Stimulated activated CD4-positive, alpha-beta T cell treated with anti-CD3 and anti-CD28 coated beads, Interleukin-12 subunit alpha, Interleukin-12 subunit beta, amount 100 ng/mL, for 4 hours (primary cell): ENCODE measurements at places on chromosomes 16 and 17.
A peak's percentile ranks its signal among the peaks of the same experiment; 100 is the strongest.

GRCh38 chr17:49667854-49668253 is 10.0 kb downstream of the SPOP start:
- DNase-seq = no peak

DNA sequence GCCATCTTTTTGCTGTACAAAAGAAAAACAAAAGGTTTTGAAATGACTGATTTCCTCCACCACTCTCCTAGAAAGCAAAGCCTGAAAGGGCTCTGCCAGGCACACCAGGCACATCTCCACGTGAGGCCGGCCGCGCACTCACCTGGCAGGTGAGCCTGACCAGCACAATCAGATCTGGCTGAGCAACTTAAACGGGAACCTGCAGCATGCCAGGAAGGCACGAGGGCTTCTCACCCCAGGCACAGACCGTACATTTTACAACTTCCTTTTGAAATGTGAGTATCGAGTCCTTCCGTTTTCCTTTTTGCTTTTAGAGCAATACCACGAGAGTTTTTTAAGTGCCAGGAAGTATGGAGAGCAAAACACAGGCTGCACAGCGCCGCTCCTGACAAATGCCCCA is 22.5 kb downstream of the SLC38A10 start:
- DNase-seq = no peak

DNA sequence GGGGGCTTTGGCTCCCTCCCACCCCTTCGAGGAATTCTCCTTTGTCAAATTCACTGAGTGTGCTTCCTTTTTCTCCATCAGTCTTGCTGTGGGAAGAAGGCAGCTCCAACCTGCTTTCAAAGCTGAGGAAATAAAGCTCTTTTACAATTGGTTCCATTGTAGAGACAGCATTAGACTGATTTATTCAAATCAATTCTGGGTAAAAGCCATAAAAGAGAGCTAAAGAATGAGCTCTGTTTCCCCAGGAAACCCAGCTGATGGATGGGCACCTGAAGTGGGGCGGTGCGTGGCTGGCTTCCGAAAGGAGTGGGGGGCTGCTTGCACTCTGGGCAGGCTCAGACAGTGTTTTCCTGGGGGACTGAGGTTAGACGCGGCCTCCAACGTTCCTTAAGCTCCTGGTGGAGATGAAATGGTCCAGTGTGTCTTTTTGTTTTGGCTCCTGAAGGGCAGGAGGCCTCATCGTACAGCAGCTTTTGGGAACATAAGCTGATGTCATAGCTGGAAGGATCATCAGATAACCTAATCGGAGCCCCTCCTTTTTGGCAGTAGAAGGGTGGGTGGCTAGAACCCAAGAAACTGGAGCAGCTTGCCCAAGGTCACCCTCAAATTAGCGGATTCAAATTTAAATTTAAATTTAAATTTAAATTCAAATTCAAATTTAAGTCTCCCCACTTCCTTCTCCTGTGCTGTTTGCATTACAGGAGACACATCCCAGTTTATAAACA is 128.5 kb upstream of the EEF2KMT start:
- DNase-seq = no peak

- no peak for DNase-seq
Observed at GRCh38 chr17:28759256-28759865, 15.6 kb downstream of the TRAF4 start.

DNA sequence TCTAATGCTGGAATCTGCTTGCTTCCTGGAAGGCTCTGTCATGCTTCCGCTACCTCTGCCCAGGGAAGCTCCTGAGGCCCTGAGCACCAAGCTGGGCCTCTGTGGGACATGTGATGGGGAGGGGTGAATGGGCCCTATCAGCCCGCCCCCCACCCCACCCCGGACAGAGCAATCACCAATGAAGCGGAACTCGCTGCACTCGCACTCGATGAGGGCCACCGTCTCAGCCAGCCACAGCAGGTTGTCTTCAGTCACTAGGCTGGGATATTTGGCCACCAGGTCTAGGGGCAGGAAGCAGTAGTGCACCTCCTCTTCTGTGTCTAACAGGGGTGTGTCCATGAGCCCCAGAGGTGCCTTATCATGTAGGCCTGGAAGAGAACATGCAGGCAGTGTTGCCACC is 23.6 kb downstream of the KCTD19 start:
- DNase-seq = no peak

GRCh38 chr17:79633154-79633553 is 22.3 kb upstream of the RBFOX3 start:
- DNase-seq = no peak

- no peak for DNase-seq
Observed at GRCh38 chr16:47258874-47259461, 115.2 kb upstream of the NETO2 start.

DNA sequence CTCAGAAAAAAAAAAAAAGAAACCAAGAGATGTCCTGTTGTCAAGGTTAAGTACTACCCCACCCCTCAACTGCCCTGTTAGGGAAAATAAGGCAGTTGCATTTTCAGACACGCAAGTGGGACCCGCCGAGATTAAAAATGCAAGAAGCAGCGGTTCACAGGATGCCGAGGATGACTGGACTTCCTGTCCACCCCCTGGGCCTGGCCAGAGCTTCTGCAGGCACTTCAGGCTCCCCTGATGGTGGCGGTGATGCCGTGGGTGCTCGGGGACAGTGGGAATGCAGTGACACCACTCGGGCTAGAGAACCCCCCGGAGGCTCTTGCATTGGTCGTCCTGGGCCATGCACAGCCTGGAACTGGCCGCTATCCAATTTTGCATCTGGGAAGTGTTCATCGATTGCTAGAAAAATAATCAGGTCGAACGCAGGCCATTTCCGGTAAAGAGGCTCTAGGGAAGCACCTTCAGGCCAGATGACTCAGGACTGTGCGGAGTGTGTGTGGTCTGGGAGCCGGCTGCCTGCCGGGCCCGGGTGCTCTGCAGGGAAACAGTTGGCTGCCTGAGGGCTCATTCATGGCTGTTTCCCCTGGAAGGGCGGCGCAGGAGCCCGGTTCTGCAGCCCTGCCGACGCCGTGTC is 13.4 kb upstream of the CRISPLD2 start:
- no peak for DNase-seq

GRCh38 chr17:58120195-58120822 is 27.9 kb upstream of the OR4D1 start:
- peak; percentile 25 for DNase-seq

GRCh38 chr17:418421-418751 is 65.8 kb upstream of the RPH3AL start:
- DNase-seq = no peak

GRCh38 chr17:16438173-16438556 is 22.8 kb downstream of the TRPV2 start:
- DNase-seq = no peak

GRCh38 chr17:79002291-79002690 is 7.3 kb downstream of the CANT1 start:
- DNase-seq = no peak

DNA sequence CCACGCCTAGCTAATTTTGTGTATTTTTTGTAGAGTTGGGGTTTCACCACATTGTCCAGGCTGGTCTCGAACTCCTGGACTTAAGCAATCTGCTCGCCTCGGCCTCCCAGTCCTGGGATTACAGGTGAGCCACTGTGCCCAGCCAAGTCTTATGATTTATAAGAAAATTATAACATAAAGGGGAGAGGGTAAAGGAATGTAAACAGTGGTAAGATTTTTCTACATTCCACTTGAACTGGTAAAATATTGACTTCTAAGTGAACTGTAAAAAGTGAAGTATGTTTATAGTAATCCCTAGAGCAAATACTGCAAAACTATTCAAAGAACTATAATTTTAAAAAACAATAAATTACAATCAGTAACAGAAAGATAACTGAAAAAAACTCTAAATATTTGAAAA is 33.5 kb downstream of the C16orf87 start:
- DNase-seq = no peak

GRCh38 chr17:38922538-38923297 is 2.7 kb upstream of the LASP1NB start:
- no peak for DNase-seq

- DNase-seq = no peak
Observed at GRCh38 chr17:70120425-70120824, 45.4 kb downstream of the KCNJ16 start.

DNA sequence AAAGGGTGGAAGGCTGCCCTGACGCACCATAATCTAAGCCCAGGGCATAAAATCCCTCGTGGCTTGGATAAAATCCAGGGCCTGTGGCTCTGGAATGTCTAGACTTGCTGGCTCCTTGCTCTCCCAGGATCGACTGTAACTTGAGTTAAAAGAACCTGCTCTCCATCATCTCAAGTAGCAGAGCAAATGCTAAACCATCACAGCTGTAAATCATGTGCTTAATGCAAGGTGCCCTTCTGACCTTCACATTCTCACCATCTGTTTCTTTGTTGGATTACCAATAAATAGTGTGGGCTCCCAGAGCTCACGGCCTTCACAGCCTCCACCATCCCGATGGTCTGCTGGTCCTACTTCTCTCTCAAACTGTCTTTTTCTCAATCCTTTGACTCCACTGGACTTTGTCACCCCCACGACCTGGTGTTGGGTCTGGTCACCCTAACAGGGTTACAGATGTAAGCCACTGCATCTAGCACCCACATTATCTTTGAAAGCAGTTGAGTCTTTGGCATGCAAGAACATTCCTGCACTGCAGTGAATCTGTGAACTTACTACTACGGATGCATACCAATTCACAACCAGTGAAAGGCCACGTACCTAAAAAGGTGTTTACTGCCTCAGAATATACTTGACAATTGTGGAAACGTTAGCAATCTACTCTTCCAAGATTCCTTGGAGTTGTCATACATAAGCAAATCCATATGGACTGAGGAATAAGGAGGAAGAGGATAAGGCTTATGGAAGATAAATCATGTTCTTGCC is 15.3 kb downstream of the RSL1D1 start:
- no peak for DNase-seq

DNA sequence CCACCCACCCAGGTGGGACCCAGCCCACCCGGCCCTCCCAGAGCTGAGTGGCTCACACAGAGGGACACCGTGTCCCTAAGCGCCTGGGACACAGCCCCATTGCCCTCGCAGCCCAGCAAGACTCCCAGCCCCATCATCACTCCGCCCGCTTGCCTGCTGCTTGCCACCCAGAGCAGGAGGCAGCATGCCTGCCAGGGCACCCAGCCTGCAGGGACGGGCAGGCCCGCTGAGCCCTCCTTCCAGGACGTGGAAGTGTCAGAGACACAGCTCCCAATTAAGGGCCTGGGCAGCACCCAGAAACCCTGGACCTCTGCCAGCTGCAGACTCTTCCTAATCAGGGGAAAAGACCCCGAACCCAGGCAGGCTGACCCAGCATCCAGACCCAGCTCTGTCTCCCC is 17.2 kb upstream of the OSGIN1 start:
- DNase-seq = no peak

- DNase-seq = no peak
Observed at GRCh38 chr17:51050291-51051033, 70.2 kb downstream of the SPAG9 start.

GRCh38 chr16:21617607-21618006 is 18.2 kb downstream of the METTL9 start:
- no peak for DNase-seq
